ENCODE measurements at places on chromosomes 1 and 21. TPM values are rescaled to one million over a fixed set of nuclear protein-coding genes. Genes with fewer than 3 reads are reported as not detected.

DNA sequence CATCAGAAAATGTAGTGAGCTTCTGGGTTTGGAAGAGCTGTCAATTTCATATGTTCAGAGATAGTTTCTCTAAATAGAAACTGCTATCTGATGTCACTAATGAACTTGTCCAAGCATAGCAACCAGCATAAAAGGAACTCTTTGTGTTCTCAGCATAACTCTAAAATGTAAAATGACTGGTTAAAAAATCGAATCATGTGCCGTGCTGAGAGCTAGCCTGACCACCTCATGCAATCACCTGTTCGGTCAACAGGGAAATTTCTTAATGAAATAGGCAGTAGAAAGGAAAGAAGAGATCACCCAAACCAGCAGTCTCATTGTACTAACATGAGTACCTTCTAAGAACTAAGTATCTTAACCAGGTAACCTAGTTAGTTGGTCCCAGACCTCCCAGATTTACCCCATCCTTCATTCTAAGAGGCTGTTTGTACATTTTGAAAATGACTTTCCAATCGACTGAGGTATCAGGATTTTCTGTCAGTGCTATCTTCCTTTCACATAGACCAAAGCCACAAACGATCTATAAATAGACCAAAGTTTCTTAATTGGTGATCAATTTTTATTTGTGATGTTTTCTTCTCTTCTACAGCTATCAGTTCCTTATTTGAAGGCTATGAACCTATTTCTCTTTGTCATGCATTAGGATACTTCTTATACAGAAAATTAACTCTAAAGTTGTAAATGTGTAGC lies 147.3 kb downstream of the TLR5 start:
- no peak for DNase-seq

GRCh38 chr1:82463951-82464350 lies 663.2 kb downstream of the ADGRL2 start:
- DNase-seq, result peak; percentile 40

GRCh38 chr1:69082312-69082711 lies 485.4 kb upstream of the LRRC7 start:
- DNase-seq, result no peak

The CA14 gene
- not detected for total RNA-seq

Measured in fibroblast of lung (primary cell).